ENCODE measurements at places on chromosomes 2 and 18.

- DNase-seq = no peak
Measured at GRCh38 chr2:129193961-129194360, 785.5 kb upstream of the RAB6C start.

DNA sequence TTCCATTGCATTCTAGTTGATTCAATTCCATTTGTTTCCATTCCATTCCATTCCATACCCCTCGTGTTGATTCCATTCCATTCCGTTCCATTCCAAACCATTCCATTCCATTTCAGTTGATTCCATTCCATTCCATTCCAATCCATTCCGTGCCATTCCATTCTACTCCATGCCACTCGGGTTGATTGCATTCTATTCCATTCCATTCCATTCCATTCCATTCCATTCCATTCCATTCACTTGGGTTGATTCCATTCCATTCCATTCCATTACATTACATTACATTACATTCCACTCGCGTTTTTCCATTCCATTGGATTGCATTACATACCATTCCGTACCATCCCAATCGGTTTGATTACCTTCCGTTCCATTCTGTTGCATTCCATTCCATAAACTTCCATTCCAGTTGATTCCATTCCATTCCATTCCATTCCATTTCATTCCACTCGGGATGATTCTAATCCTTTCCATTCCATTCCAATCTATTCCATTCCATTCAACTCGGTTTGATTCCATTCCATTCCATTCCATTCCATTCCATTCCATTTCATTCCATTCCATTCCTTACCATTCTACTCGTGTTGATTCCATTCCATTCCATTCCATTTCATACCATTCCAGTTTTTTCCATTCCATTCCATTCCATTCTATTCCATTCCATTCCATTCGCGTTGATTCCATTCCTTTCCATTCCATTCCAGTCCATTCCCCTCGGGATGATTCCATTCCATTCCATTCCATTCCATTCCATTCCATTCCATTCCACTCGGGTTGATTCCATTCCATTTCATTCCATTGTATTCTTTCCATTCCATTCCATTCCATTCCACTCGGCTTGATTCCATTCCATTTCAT is 1140.4 kb downstream of the RPIA start:
- no peak for DNase-seq

DNA sequence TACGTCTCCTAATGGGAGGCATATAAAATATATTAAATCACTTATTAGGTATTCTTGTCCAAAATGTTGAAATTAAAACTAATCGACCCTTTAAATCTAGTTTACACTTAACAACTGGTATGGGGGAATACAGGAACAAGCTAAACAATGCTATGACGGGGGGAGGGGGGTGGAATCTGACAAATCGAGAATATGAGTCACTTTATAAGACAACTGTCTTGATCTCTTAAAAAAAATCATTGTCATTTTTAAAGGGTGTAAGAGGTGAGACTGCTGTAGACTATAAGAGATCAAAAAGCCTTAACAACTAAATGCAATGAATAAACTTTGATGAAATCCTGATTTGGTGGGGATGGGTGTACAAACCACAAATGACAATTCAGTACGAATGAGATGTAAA is 6.0 kb downstream of the MAP3K2 start:
- no peak for DNase-seq

- DNase-seq = no peak
Measured at GRCh38 chr2:133063775-133064174, 393.8 kb upstream of the LYPD1 start.

- no peak for DNase-seq
Measured at GRCh38 chr2:216108310-216108966, 710 bp upstream of the XRCC5 start.

DNA sequence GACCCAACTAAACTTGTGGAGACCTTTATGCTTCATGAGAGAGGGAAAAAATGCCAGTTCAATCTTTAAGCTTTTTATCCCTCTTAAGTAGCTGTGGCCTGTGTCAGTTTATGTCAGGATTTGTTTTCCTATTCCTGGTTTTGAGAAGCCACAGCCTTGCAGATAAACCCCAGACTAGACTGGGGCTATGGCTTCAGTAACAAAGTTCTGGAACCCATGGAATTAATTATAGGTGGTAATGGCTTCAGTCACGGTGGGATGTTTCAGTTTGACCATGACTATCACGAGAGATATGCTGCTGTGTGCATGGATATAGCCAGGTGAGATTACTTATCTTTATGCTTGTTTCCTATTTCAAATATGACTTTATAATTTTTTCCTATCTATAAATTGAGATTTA is 134.8 kb downstream of the RAPGEF4 start:
- DNase-seq = no peak

DNA sequence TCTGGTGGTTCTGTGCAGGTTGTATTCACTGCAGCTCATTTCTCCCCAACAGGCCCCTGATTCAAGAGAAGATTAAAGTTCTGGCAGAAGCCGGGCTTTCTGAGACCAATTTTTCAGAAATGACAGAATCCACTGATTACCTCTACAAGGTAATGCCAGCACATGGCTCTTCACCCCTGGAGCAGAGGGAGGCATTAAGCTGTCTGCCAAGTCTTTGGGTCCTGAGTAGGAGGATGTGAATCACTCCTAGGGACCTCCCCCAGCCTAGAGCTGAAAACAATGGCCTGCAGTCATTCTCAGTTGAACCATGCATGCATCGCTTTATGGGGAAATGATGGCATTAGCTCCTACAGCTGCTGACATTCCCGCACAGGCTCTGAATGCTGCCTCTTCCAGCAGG is 20.5 kb upstream of the RPL37A start:
- DNase-seq = no peak

- peak; percentile 29 for DNase-seq
Measured at GRCh38 chr2:220165401-220165800, 538.0 kb downstream of the SLC4A3 start.

DNA sequence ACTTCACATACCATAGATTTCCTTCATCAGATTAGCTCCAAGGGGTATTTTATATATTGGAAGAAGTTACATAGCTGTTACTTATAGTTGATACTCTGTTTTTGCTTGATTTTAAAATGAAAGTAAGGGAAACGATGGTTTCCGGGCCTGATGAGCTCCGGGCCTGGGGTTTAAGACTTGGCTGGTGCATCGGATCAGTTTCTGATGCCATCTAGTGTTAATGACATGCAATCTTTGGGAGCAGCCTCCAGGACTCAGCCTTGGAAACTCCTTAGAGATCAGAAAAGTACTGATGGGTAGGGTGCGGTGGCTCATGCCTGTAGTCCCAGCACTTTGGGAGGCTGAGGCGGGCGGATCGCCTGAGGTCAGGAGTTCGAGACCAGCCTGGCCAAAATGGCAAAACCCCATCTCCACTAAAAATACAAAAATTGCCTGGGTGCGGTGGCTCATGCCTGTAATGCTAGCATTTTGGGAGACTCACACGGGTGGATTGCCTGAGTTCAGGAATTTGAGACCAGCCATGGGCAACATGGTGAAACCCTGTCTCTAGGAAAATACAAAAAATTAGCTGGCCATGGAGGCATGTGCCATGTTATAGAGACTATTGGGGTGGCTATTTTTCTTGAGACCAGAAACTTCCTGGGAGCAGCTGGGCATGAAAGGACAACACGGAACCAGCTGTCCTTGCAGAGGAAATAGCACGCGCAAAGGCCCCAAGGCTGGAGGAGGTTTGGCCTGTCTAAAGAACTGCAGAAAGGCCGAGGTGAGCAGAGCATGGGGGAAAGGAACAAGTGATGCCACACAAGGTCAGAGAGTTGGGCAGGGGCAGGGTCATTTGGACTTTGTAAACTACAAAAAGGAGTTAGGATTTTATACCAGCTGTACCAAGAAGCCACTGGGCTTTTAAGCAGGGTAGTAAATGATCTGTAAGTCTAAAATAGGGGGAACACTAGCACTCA is 46.9 kb upstream of the CNOT11 start:
- peak; percentile 39 for DNase-seq

DNA sequence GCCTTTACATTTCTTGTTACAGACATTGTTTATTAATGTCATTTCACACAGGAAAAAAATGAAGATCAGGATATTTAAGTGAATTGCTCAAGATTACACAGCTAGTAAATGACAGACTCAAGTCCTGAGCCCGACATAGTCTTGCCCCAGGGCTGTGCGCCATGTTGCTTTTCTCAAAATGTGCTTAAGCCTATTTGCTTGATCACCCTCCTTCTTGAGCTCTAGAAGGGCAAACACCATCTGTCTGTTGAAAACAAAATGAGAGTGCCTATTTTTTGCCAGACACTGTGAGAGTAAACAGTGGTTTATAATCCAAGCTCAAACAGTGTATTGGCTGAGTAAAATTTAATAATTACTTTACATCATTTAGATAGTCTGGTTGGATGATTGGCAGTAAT is 34.8 kb upstream of the HNMT start:
- peak; percentile 11 for DNase-seq

GRCh38 chr2:145034511-145034910 is 514.6 kb upstream of the ZEB2 start:
- no peak for DNase-seq

- no peak for DNase-seq
Measured at GRCh38 chr18:62522178-62522503, 684 bp upstream of the ZCCHC2 start.

DNA sequence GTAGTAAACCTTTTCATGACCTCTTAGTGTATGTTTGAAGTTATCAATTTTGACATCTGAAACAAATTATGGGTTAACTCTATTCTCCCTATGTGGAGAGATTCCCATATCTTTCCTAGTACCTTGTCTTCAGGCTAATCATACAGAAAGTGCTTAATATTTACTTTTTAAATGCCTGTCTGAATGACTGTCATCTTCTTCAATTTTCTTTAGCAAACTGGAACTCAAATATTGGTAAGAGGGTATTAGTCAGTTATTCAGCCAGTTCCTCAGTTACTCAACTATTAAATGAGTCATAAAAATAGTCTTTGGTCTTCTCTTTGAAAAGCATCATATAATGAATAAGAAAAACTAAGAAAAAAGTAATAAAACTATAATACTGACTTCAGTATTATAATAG is 1038.0 kb upstream of the PIK3C3 start:
- no peak for DNase-seq

GRCh38 chr2:127943186-127943585 is 57.4 kb upstream of the AMMECR1L start:
- DNase-seq = no peak

DNA sequence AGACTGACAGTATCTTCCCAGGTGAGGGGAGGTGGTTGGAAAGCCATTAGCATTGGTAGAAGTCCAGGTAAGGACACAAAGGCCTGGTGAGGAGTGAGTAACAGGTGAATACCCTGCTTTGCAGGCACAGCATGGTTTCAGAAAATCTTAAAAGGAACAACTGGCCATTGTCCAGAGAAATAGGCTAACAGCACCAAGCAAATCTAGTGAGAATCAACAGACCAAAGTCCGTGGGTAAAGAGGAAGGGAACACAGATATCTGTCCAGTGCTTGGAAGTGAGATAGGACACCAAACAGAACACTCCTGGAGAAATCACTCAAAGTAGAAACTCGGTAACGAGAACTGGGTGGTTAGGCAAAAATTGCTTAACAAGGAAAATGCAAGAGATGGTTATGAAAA is 88.8 kb upstream of the RPRM start:
- no peak for DNase-seq

DNA sequence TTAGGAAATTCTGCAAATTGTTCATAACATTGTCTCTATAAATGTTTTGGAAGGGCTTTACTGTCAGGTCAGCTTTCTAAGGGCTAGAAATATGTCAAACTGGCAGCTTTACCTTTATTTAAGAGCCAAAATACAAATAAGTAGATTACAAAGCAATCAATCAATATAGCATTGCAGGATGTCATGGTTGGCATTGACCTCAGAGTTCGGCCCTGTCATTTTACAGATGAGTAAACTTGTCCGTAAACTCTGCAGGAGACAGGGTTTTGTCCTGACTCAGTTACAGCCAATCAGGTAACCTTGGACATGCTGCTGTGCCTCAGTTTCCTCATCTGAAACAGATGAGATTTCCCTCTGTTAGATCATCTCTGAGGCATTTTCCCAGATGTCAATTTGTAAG is 25.9 kb upstream of the ZEB2 start:
- no peak for DNase-seq

- no peak for DNase-seq
Measured at GRCh38 chr2:26172189-26172870, 558 bp upstream of the GAREM2 start.

- DNase-seq = no peak
Measured at GRCh38 chr2:121309801-121310200, 24.8 kb upstream of the TFCP2L1 start.

GRCh38 chr2:45195916-45196315 is 186.7 kb upstream of the SIX2 start:
- no peak for DNase-seq

DNA sequence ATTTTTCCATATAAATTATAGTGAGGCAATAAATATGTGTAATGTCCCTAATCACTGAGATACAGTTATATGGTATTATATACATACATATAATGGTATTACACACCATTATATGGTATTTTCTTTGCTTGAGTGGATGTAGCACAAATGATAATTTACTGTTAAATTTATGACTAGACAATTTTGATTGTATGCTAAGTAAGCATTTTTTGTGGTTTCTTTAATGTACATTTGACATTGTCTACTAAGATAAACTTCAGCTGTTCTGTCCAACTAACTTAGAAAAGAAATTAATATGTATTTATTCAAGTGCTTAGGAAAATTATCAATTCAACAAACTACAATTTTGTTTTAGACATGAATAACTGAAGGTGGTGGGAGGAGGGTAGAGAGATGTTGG is 122.6 kb downstream of the SCN3A start:
- DNase-seq = no peak

- DNase-seq = no peak
Measured at GRCh38 chr18:9329471-9329870, 5.1 kb upstream of the TWSG1 start.

GRCh38 chr2:96927405-96928171 is 57.7 kb upstream of the SEMA4C start:
- no peak for DNase-seq

DNA sequence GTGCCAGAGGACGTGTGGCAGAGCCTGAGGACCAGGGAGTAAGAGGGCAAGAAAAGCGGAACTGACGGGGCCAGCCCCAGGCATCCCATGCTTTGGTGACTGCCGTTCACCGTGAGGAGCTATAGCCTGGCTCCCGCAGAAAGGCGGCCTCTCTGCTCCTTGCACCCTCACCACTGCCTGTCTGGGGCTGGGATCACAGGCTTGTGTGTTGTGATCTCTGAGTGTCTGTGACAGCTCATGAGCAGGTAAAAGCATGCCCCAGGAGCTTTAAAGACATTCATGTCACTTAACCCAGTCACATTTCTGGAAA is 266.8 kb upstream of the RAB6C start:
- DNase-seq = no peak

DNA sequence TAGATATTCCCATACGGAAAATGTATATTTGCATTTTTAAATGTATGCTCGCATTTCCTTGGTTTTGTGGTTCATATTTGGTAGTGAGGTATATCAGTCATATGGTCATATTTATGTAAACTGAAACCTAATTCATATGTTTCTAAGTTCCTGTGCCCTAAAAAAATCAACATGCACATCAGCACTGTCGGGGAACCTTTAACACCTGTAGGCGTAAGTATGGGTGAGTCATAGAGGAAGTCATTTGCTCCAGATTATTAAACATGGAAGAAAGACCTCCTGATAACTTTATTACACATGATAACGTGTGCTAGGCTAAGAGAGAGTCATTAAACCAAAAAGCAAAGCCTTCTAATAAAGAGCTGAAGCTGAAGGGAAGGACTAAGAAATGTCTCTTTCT is 437.7 kb downstream of the NRXN1 start:
- DNase-seq = no peak

Data from NCI-H1092 (cell line).